ENCODE measurements at places on chromosomes 16 and 17.

DNA sequence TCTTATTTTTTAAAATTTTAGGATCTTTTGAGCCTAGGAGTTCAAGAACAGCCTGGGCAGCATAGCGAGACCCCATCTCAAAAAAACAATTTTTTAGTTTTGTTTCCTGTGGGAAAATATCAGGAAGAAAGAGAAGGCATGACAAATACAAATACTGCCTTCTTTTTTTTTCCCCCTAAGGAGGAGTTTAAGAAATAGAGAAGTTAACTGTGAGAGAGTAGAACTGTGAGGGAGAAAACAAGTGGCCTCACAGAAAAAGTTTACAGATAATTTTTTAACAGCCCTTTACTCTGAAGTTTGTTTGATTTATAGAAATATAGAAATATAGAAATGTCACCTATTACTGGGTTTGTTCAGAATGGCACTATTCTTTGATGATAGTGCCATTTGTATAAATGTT, 21.1 kb downstream of the TTYH2 start:
- DNase-seq = no peak

DNA sequence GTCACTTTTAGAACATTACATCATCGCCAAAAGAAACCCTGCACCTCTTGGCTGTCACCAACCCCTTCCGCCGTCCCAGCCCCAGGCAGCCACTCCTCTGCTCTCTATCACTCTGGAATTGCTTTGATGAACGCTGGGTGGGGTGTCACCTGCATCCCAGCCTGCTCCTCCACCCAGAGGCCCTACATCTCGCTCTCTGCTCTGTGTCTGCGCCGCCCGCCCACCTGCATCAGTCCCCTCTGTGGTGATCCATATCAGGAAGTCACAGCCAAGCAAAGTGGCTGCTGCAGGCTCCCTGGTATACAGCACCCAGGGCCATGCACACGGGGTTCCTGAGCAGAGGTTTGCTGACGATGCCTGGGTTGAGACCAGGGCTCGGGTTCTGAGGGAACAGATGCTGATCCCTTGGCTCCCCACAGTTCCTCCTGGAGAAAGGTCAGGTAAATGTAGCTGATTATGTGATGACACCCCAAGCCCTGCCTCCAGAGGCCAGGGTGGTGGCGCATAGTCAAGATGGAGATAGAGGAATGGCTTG, 30.8 kb downstream of the MPRIP start:
- no peak for DNase-seq

- DNase-seq = no peak
These were observed 5.6 kb downstream of the KIF1C start for GRCh38 chr17:5003214-5003867.

DNA sequence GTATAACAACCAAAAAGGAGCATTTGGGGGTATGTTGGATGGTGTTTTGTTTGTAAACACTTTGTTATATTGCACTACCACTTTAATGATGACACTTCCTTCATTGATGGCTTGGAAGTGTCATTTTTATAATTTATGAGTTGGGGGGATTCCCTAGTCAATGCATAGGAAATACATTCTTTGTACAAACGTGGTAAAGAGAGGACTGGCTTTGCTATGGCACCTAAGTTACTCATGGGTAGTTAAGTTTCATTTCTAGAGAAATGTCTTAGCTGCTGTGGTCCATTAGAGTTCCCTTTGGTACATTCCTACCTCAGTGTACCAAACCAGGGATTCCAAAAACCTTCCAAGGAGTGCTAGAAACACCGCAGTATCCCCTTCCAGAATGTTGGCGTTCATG, 63.7 kb upstream of the CMIP start:
- no peak for DNase-seq

DNA sequence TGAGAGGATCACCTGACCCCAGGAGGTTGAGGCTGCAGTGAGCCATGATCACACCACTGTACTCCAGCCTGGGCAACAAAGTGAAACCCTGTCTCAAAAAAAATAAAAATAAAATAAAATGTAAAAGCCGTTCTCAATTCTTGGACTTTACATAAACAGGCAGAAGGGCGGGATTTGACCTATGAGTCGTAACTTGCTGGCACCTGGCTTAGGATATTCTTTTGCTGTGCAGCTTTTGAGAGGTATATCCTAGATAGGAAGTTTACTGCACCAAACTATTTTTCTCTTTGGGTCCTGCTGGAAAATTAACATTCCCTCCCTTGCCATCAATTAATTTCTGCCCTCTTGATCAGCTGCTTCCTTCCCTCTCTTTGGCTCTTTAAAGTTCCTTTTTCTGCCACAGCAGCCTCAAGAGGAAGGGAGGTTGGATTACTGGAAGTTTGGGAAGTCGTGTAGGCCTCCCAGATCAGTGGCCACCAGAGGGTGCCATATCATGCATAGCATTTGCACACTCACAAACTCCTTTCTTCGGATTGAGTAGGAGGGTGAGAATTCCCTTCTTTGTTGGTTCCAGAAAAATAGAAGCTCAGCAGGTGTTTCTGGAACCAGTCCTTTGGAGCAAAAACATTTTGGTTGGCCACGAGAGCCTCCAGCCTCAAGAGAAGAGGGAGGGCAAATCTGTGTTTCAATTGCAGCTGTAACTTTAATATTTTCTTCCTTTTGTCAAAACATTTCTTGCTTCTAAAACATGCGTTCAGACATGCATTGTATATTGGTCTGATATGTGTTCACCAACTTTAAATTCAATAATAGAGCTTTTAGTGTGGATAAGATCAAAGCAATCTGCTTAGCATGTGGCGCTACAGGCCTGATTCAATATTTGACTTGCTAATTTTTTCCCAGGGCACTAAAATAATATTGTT, 147.3 kb downstream of the CCDC182 start:
- no peak for DNase-seq

DNA sequence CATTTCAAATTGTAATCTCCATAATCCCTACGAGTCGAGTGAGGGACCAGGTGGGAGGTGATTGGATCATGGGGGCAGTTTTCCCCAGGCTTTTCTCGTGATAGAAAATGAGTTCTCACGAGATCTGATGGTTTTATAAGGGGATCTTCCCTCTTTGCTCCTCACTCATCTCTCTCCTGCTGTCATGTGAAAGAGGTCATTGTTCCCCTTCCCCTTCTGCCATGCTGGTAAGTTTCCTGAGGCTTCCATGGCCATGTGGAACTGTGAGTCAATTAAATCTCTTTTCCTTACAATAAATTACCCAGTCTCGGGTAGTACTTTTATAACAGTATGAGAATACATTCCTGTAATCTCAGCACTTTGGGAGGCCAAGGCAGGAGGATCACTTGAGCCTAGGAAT, 76.7 kb upstream of the MARCHF10 start:
- no peak for DNase-seq

GRCh38 chr17:57782062-57782490, 37.0 kb upstream of the CCDC182 start:
- DNase-seq = no peak

- DNase-seq = no peak
These were observed 29.6 kb downstream of the RCVRN start for GRCh38 chr17:9875441-9875840.

DNA sequence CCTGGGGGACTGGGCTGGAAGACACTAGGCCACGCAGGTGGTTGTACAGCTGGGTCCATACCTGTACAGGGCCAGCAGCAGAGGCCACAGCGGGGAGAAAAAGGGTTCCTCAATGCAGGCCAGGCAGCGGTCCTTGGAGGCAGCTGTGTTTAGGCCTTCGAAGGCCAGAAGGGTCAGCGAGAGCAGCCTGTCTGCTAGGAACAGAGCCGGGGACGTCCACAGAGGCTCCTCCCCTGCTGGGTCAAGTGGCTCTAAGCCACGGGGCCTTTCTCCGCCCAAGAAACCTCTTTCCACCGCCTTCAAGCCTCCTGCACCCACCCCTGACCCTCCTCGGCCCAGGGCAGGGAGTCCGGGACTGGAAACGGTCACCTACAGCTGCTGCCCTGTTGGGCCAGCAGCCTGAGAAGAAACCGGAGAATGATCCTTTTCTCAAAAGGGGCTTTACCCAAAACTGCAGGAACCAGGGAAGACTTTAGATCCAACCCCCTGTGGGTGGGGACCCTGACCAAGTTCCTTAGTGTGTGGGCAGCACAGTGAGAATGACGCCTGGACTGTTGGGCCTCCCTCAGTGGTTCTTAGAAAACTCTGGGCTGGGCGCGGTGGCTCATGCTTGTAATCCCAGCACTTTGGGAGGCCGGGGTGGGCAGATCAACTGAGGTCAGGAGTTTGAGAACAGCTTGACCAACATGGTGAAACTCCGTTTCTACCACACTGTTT, 8.4 kb upstream of the SPATA2L start:
- no peak for DNase-seq

DNA sequence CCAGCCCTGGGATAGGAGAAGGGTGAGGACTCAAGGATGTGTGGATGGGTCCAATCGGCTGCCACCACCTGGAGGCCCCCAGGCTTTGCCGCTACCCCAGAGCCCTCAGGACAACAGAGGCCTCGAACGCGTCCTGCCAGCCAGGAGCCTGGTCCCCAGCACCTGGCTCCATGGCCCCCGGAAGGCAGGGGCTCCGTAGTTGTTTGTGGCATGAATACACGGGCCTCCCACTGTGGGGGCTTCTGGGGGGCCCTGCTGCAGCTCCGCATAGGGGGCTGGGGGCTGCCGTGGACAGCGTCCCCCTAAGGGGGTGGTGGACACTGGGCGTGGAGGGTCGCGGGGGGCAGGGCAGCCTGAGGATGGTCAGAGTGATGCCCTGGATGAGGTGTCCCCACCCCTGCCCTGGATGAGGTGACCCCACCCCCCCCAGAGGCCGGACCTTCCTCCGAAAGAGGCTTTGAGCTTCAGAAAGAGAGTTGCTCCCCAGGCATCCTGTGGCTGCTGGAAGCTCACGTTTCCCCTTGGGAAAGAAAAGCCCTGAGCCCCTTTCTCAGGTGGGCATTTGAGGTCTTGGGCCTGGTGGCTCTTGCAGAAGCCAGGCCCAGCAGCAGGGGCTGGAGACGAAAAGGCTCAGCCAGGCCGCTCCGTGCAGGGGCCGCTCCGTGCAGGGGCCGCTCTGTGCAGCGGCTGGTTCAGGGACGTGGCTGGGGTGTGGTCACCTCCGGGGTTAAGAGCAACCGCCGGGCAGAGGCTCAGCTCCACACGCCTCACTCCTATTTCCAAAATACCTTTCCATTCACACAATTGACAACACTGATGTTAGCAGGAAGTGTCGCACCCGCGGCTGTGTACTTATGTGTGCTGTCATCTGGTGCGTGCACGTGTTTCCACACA, 40.3 kb upstream of the GNG13 start:
- no peak for DNase-seq

DNA sequence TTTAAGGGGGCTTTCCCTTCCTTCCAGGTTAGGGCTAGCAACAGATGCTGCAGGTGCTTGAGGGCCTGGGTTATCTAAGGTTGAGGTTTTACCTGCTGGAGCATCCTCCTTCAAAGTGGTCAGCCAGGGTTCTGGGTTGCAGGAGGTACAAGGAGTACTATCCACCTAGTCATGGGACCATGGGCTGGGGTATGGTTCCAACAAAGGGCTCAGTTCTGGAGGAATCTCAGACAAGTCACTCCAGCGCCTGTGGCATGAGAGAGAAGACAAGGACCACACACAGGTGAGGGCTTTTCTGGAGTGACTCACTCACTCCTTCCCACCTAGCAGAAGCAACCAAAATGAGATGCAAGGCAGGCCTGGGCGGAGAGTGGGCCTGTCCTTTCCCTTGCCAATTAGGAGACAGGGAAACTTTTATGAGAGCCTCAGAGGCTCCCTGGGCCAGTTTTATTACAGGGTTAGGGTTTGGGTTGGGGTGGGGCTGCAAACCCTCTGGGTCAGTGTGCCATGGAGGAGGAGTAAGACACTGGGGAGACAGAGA, 2.2 kb downstream of the MYO19 start:
- DNase-seq = no peak

DNA sequence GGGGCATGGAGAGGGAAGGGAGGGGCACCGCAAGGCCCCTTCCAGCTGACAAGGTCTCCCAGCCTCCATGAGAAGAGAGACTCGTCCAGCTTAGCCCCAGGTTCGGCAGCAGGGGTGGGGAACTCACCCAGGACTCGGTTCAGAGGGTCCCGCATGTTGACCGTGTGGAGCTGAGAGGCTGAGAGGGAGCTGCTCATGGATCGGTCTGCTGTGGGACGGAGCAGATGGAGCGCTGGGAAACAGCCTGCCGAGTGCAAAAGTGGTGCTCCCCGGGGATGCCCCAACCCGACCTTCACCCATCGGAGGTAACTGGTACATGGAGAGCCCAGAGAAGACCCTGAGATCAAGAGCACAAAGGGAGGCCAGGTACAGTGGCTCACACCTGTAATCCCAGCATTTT, 4.9 kb downstream of the CSF3 start:
- DNase-seq = no peak

DNA sequence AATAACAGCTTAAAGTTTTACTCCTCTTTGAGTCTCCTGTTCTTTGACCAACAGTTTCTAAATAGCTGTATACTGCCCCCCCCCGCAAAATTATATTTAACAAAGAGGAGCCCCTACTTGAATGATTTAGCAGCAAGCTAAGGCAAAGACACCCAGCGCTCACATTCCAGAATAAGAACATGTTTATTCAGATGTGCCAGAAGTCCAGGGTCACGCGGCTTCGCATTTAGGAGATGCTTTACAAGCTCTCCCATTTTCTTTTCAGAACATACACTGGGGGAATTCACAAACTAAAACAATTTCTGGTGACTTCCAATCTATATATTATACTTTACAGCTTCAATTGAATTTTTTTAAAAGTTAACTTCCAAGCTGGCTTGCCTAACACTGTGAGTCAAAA, 5.3 kb downstream of the PLD6 start:
- no peak for DNase-seq

DNA sequence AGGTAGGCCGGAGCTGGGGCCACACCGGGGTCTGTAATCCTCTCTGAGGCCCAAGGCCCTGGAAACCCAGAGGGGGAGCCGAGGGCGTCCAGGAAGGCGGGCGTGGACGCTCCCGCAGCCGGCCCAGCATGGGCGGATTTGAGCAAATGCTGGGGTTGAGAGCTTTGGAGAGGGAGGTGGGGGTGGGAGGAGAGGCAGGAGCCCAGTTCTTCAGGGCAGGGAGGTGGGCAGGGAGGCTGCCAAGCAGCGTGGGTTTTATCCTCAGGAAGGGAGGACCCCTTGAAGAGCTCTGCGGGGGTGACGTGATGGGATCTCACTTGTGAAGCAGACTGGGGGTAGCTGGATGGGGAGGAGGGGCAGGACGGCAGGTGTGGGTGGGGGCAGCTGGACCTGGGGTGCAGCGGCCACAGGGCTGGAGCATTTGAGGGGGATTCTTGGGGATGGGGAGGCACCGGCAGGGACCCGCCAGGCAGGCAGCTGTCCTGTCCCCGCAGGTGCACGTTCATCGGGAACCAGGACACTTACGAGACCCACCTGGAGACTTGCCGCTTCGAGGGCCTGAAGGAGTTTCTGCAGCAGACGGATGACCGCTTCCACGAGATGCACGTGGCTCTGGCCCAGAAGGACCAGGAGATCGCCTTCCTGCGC, 17.2 kb downstream of the TRAF7 start:
- no peak for DNase-seq

- no peak for DNase-seq
These were observed 13.1 kb upstream of the CYB5B start for GRCh38 chr16:69411064-69411985.

DNA sequence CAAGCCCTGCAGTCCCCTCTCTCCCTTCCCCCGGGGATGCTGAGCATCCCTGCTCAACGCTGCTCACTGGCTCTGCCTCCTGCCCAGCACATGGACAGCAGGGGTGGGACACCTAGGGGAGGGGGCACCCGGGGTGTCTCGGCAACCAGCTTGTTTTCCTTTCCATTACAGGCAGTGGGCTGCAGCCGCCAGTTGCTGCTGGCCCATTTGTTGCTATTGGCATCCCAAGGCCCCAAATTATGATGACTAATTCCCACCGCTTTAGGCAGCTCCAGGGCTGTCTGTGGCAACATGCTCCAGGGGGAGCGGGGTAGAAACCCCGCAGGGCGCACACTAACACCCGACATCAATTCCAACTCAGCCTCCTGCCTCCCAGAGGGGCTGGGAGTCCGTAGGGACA, 4.9 kb downstream of the SDK2 start:
- no peak for DNase-seq
